ENCODE measurements at places on chromosomes 12 and 14. TPM values are rescaled to one million over a fixed set of nuclear protein-coding genes. Genes with fewer than 3 reads are reported as not detected.

The SLC5A8 gene
- not detected for total RNA-seq

The CREBL2 gene
- 13.2 TPM for total RNA-seq

DNA sequence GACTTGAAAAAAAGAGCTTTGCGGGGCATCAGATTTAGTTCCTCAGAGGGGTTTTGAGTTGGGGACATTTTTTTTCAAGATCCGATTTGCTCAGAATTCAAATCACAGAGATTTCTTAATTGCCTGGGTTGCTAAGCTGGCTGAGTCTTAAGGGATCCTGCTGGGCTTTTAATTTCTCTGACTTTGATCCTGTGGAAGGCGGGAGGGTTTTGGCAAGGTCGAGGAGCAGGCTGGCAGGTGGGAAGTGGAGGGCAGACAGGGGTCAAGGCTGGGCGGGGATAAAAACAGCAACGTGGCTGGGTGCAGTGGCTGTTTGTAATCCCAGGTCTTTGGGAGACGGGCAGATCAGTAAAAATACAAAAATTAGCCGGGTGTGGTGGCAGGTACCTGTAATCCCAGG lies 33.5 kb upstream of the CCDC63 start:
- no peaks in the 10 kb centered on the region for H3K36me3 ChIP-seq
- peaks cover 51% of the 10 kb centered on the region for H3K27me3 ChIP-seq
- no peak overlapping the region for H3K27ac ChIP-seq
- H3K4me1 ChIP-seq, result peaks cover 6% of the 10 kb centered on the region
- DNase-seq, result no peak
- H3K4me3 ChIP-seq, result no peak overlapping the region

DNA sequence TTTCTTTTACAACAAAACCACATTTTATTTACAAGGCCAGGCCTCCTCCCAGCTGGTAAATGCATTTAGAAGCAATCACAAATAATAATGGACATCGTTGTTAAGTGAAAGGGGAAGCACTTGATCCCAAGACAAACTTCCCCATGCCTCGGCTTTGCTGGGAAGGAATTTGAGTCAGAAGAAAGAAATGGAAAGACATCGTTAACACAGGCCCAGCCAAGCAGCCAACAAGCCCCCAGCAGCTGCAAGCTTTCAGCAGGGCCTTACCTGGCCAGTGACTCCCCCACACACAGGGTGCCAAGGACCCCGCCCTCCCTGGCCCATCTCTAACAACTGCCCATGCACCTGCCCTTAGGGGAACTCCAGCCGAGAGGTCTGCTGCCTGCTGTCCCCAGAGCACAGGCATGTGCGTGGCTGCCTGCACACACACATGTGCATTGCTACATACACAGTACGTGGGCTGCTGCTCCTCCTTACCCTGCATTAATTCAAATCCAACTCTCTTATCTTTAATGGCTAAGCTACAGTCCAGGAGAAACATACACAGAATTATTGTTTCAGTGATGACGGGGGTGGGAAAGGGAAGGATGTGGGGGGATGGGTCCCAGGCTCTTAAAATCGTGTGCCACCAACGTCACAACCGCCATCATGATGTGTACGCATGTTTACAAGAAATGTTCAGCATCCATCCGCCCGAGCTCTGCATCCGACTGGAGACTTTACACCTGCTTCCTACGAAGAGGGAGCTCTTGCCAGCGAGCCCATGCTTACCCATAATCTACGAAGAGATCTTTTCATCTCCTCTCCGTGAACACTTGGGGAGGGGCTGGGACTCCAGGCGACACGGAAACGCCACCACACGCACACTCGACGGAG lies 9.8 kb downstream of the BCL11B start:
- peaks cover 95% of the 10 kb centered on the region for H3K27me3 ChIP-seq
- H3K4me3 ChIP-seq, result peak overlapping the region; percentile 9
- no peak for DNase-seq
- H3K36me3 ChIP-seq, result no peaks in the 10 kb centered on the region

DNA sequence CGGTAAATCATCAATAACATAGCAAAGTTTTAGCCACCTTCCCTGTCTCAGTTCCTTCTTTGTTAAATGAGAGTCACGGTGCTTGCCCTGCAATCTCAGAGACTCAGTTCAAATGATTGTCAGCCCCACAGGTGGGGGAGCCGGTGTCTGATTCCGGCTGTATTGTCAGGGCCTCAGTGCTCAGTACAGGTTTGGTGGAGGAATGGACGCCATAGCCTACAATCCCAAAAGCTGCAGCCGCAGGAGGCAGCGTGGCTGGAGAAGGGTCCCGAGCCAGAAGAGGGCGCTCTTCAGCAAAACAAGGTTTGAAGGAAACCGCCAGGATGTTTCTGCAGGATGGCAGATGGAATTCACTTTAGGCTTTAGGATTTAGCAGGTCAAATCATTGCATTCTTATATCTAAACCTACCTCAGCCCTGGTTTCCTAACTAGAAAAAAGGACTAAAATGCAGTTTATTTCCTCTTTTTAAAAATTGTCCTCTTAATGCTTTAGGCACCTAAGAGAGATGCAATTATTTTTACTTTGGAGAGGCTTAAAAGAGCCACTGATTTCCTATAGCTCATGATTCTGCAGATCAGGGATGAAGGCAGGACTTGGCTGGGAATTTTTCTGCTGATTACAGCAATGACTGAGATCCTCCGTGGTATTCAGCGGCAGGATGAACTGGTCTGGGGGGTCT lies 29.2 kb downstream of the FOS start:
- no peak overlapping the region for H3K4me3 ChIP-seq
- H3K27me3 ChIP-seq, result no peaks in the 10 kb centered on the region
- H3K36me3 ChIP-seq, result no peaks in the 10 kb centered on the region
- H3K27ac ChIP-seq, result no peak overlapping the region
- DNase-seq, result peak; percentile 96

DNA sequence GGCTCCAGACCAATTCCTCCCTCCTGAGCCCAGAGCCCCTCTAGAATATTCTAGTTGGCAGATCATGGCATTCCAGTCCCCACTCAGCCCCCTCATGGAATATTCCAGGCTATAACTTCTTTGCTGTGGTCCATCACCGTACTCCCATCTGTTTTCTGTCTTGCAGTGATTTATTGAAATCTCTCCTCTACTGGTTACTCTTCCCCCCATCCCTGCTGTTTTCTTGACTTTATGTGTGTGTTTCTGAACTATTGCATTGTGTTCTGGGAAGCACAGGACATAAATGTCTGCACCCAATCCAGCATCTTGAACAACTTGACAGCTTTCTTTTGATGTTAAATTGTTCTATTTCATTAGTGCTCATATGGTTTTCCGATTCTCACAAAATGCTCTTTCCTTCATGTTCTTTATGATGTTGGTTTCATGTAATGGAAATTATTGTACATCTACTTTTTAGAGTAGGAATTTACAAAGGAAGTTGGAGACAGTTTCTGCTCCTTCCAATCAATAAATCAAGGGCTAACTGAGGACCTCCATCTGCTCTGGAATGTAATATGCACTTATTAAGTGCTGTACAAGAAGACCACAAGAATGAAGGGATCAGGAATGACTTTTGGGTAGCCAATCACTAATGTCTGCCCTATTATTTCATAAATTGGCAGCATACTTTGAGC lies 26.3 kb downstream of the PDE6H start:
- H3K4me1 ChIP-seq, result peaks cover 11% of the 10 kb centered on the region
- H3K36me3 ChIP-seq, result no peaks in the 10 kb centered on the region
- DNase-seq, result no peak
- no peak overlapping the region for H3K4me3 ChIP-seq
- H3K27me3 ChIP-seq, result peaks cover 4% of the 10 kb centered on the region
